ENCODE measurements at places on chromosomes 1 and 21.

DNA sequence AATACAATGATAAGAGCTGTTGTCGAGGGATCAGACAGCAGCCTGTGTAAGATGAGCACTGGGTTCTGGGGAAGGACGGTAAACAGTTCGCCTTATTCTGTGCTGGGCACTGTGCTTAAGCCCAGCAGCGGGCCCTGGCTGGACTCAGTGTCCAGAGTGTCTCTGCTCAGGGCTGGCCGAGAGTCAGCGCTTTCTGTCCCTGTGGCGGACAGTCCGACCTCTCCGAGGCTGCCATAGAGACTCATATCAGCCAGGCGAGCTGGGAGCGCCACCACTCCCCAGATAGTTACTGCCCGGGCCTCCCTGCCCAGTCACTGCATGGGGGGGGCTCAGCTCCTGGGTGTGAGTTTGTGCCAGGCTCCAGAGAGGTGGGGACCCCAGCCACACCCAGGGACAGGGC, 14.7 kb upstream of the NPHP4 start:
- DNase-seq, result no peak

DNA sequence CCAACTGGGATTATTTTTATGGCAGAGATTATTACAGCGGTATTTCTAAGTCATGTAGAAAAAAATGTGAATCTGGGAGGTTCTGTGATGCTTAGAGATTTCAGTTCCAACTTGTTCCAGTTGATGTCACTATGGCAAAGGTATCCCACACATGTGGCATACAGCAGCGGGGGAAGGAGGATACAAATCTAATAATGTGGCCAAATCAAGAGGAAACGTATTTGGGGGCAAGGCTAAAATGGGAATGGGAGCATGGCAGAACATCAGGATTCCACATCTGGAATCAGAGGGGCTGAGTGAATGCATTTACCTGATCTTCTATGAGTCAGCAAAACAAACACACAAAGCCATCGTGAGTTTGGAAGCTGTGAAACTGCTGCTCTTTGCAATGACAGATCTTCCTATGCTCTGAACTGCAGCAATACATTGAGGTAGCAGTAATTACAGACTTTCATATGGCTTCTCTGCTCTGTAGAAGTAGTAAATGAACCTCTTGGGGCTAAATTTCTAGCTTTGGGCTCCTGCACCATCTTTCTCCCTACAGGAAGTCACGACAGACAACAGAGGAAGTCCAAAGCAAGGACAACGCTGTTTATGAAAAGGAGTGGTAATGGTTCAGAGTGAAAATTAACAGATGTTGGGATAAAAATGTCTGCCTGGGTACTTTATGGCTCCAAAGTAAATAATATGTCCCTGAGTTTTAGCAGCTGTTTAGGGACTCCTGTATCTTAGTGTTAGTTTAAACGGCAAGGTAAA, 55.5 kb downstream of the GABPA start:
- DNase-seq, result no peak

DNA sequence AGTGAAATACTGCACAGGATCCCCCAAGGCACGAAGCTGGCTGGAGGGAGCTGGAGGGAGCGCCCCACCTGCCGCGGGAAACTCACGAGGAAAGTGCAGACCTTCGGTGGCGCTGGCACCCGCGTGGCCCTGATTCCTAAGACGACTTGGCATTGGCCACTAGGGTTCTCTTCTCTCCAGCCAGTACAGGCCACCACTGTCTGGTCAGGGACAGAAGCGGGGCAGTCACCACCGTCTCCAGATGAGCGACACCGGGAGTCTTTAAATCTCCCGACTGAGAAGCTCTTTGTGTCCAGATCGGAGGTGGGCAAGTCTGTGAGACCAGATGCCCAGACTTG, 19.2 kb upstream of the CHIA start:
- DNase-seq, result no peak

DNA sequence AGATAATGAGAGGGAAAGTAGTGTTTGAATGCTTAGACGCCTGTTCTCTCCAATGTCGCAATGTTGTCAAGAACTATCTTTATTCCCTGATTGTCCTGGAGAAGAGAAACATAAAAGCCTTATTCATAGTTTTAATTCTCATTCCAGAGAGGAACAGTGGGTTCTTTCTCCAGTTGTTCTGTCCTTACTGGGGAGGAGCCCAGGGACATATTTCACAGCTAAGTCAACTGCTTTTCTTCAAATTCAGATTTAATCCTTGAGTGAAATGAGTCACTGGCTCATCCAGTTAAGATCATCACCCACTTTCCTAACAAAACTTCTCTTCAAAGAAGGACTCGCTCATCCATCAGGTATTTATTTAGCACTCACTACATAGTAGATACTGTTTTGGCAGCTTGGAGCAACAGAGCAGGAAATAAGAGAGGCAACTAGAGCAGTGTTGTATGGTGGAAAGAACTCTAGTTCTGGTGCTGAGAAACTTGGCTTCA, 365.7 kb upstream of the USP24 start:
- DNase-seq, result peak; percentile 80

- DNase-seq, result no peak
Measured at GRCh38 chr1:26411624-26412074, 1.0 kb downstream of the LIN28A start.

GRCh38 chr1:184118046-184118445, 66.5 kb downstream of the TSEN15 start:
- DNase-seq, result peak; percentile 97

DNA sequence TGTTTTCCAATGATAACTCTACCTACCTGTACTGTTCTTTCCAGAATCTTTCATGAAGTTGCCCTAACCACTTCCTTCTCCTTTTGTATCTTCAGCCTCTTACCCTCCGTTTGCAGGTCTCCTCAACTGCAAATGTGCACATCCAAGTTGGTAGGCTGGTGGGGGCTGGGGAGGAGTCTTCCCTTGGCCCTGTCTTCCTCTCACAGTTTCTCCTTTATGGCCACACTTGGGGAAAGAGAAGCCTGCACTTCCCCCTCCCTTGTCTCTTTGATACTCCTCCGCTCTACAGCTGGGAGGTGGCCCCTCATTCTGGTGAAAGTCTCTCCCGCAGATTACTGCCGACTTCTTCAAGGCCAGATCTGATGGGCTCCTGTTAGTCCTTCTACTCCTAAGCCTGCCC, 26.9 kb upstream of the GPR88 start:
- no peak for DNase-seq

- no peak for DNase-seq
Measured at GRCh38 chr1:109874445-109874844, 36.2 kb upstream of the CSF1 start.

GRCh38 chr1:2629627-2630497, 3.0 kb downstream of the MMEL1 start:
- no peak for DNase-seq

GRCh38 chr1:3779912-3780416, 7.4 kb downstream of the SMIM1 start:
- no peak for DNase-seq

GRCh38 chr1:68916221-68916902, 419.5 kb upstream of the DEPDC1 start:
- DNase-seq, result peak; percentile 15

GRCh38 chr1:64403331-64403730, 66.6 kb upstream of the CACHD1 start:
- peak; percentile 61 for DNase-seq

DNA sequence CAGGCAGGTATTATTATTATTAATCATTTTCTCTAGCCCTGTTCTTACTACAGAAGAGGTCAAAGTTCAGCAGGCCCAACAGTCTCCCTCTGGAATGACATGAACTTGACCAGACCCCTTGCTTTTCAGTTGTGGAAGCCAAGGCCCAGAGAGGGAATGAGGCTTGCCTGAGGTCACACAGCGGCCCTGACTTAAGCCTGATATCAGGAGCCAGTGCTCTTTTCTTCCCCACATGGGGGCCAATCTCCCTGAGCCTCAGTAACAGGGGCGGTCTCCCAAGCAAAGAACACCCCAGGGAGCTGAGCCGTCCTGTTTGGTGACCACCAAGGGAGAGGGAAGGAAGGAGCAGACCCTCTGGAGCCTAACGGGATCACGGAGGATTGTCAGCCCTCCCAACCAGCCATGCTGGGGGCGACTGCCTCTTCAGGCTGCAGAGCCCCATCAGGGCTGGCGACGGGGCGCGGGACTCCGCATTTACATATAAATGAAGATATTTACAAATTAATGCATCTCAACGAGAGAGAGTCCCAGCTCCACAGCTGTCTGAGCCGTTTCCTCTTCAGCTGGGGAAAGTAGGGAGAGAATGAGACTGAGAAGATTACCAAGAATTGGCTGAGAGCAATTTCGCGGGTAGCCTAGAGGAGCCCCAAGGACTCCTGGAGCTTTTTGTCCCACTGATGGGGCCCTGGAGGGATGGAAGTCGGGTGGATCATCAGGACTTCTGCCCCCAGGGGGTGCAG, 186.1 kb upstream of the KLHDC7A start:
- DNase-seq, result no peak

DNA sequence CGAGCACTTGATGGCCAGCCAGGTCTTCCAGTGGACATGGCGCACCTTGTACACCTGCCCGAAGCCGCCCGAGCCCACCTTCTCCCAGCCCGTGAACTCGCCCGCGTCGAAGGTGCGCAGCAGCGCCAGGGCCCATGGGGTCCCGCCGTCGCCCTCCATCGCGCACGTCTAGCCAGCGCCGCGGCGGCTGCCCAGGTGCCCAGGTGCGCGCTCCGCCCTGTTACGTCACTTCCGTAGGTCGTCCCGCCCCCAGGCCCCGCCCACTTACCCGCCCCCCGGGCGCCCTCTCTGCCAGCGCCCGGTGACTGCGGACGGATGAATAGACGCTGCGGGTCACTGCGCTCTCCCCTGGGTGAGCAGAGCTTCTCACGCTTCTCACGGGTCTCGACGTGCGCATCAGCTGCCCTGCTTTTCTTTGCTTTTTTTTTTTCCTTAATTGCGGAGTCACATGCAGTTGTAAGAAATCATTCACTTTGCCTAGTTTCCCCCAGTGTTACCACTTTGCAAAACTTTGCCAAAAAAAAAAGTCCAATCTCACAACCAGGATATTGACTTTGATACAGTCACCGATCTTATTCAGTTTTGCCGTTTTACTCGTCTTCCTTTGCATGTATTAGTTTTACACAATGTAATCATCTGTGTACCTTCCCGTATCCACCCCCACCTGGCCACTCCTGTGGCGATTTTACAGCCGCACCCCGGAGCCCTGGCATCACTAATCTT, at the start of gene RIPK4:
RIPK4 (minus strand) TSS at position 170 of the 723 bp plus-strand sequence; CDS start at position 159, 11 bp downstream.
- DNase-seq, result no peak

DNA sequence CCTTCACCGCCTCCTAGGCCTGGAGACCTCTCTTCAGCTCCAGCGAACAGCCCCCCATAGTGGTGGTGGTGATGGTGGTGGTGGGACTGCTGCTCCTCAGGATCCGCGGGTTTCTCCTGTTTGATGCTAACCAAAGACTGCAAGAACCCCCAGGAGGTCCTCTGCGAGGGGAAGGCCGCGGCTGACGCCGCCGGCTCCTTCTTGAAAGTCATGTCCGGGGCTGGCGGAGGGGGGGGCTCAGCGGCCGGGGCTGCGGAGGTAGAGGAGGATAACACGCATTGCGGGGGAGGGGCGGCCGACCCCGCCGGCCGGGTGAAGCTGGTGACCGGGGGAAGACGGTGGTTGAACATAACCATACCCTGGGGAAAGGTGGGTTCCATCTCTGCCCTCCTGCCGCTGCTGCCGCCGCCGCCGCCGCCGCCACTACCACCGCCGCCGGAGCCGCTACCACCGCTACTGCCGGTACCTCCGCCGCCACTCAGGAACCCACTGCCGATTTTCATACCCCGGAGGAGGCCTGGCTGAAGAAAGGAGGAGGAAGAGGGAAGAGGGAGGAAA, 554 bp downstream of the ZNF281 start:
- no peak for DNase-seq

DNA sequence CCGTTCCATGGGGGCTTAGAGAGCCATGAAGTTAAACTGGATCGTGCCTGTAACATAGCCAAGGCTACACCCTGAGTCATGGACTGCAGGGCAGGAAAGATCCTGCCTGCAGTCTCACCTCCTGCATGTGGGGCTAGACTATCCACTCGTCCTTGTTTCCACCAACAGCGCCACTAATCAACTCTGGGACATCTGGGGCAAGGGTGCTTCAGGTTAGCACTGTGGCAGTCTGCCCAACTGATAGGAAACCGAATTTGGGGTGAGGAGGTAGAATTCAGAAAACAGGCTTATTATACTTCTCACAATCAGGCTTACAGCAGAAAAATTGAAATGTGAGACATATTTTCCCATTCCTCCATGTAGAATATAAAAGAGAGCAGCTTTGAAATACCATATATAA, 85.2 kb upstream of the ADAM30 start:
- no peak for DNase-seq

- DNase-seq, result no peak
Measured at GRCh38 chr21:43973634-43973955, 38.5 kb upstream of the TRAPPC10 start.

DNA sequence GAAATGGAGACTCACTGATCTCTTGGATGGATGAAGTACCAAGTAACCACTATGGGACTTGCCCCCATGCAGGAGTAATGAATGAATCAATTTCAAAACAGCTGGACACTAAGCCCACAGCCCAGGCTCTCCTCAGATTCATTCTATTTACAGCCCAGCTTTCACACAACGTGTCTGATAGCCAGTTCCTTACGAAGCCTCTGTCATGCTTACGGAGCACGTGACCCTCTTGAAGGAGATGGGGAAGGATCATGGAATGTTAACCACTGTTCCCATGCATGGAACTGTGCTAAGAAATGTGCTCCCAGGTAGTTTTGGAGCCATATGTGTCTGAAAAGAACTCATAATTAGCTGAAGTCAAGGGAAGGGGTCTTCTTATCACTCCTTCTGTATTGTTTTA, 124.1 kb downstream of the KIF26B start:
- no peak for DNase-seq

DNA sequence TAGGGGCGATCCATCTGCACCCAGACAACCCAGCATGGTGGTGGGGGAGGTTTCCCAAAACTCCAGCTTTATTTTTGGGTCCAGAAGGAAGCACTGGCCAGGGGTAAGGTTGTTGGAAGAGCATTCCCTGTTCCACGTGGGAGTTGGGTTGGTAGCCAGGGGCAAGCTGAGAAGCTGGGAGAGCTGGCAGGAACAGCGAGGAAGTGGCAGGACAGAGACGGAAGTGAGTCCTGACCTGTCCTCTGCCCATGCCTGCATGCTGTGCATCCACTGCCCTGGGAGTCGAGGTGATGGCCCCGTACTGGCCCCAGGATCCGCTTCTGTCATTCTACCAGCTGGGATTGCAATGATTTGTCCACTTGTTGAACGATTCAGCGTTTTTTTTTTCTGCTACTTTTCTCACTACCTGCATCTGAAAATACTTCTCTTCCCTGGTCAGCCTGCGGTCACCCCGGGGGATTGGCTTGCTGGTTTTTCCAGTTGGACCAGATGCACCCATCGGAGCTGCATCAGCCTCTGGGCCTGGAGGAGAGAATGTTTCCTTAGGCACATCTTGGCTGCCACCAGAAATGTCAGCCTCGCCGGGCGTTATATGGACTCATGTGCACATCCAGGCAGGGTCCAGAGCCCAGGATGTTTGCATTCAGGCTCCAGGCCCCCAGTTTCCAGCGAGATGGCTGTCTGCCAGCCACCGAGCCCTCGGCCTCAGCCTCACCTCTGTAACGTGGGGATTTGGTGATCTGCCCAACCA, 28.3 kb upstream of the TMPRSS2 start:
- DNase-seq, result no peak

Data from HS-5 (cell line).